Uterine smooth muscle cell (primary cell): ENCODE measurements at places on chromosomes 4 and X. TPM values are rescaled to one million over a fixed set of nuclear protein-coding genes. Genes with fewer than 3 reads are reported as not detected.

Gene MAGEB1
- not detected in 2 replicates for total RNA-seq

Gene TRIM2
- total RNA-seq, result 68.0 and 94.4 TPM in 2 replicates

Gene HSFX3
- total RNA-seq, result not detected in 2 replicates

Gene ATP8A1
- 1.6 and 6.1 TPM in 2 replicates for total RNA-seq

Gene IDH3G
- 50.4 and 60.0 TPM in 2 replicates for total RNA-seq

Gene TRIM61
- 1.5 and 2.7 TPM in 2 replicates for total RNA-seq

Gene ADH7
- not detected in 2 replicates for total RNA-seq

Gene TMPRSS11F
- total RNA-seq, result not detected in 2 replicates

Gene NXF2B
- not detected in 2 replicates for total RNA-seq
